ENCODE measurements at places on chromosomes 13 and 19.

GRCh38 chr19:35341565-35342225 is 6.0 kb upstream of the FFAR1 start:
- no peak for DNase-seq

- no peak for DNase-seq
Observed at GRCh38 chr19:11096210-11096841, 7.1 kb downstream of the LDLR start.

DNA sequence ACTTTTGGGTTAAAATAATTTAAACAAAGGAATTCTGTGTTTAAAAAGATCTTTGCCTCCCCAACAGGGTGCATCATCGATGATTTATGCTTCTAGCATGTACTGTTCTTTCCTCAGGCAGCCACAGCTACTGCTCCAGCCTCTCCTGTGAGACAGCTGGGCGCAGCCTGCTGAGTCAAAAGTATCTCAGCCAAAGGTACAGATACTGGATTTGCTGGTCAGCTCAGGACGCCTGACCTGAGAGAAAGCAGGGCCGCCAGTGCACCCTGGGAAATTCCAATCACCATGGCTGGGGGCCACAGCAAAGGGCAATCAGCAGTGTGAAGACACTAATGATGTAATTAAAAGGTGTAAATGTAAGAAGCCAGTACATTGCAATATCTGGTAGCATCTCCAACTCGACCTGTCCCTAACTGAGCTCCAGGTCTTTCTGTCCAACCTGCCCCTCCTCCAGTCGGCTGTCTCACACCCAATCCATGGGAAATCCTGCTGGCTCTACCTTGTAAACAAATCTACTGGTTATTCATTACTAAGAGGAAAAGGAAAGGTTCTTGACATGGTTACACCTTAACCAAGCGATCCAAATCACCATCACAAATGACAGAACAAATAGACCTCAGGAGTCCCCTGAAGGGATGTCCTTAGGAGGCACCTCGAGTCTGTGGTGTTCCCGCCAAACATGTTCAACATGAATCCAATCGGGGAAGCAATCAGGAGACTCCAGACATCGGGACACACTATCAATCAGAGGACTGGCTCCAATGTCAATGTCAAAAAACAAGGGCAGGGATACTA is 7.3 kb downstream of the OPA3 start:
- DNase-seq = no peak

- DNase-seq = no peak
Observed at GRCh38 chr13:109870696-109871370, 84.5 kb upstream of the IRS2 start.

GRCh38 chr13:75181906-75182305 is 300.1 kb downstream of the TBC1D4 start:
- no peak for DNase-seq

DNA sequence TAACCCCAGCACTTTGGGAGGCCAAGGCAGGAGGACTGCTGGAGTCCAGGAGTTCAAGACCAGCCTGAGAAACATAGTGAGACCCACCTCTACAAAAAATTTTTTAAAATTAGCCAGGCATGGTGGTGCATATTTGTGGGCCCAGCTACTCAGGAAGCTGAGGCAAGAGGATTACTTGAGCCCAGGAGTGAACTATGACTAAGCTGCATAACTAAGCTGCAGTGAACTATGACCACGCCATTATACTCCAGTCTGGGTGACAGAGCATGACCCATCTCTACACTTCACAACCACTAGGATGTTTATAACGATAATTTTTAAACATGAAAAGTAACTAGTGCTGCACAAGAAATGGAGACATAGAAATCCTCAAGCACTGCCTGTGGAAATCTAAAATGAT is 352.7 kb upstream of the SGCG start:
- no peak for DNase-seq

GRCh38 chr19:57682226-57682766 is 519 bp downstream of the ZNF551 start:
- DNase-seq = no peak

DNA sequence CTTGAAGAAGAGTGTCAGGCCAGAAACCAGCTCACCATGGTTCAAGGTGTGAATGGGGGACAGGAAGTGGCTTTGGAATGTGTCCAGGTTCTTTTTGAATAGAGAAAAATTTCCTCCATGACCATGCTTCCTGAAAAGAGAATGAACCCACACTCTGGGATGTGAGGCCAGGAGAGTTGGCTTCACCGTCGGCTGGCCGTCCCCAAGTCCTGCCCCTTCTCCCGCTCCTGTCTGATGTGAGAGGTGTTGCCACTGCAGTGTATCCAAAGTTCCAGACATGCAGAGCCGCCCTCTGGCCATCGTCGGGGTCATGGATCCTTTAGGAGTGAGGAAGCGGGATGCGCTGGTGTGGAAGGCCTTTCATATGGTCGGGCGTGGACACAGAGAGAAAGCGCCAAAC is 101.2 kb downstream of the COL4A2 start:
- no peak for DNase-seq

GRCh38 chr19:56314018-56314380 is 640 bp downstream of the ZSCAN5A start:
- DNase-seq = no peak

DNA sequence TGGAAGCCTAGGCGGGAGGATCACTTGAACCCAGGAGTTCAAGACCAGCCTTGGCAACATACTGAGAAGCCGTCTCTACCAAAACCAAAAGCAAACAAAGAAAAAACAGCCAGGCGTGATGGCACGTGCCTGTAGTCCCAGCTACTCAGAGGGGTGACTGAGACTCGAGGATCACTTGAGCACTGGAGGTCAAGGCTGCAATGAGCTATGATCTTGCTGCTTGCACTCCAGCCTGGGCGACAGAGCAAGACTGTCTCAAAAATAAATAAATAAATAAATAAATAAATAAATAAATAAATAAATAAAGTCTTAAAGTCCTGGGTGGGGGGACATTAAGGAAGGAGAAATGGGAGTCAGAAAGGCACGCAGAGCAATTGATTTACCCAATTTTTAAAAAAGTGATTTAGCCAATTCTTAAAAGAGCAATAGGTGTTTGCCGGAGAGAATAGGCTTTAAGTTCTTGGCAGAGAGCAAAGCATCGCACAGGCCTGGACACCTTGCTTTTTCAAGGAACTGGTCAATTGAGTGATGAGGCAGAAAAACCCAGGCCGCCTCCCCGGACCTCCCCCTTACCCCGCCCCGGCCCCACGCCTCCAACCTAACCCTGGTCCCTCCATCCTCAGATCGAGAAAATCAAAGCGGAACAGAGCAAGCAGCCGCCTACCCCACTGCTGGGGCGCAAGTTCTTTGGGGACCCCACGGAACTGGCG is 9.5 kb upstream of the SHKBP1 start:
- DNase-seq = no peak

DNA sequence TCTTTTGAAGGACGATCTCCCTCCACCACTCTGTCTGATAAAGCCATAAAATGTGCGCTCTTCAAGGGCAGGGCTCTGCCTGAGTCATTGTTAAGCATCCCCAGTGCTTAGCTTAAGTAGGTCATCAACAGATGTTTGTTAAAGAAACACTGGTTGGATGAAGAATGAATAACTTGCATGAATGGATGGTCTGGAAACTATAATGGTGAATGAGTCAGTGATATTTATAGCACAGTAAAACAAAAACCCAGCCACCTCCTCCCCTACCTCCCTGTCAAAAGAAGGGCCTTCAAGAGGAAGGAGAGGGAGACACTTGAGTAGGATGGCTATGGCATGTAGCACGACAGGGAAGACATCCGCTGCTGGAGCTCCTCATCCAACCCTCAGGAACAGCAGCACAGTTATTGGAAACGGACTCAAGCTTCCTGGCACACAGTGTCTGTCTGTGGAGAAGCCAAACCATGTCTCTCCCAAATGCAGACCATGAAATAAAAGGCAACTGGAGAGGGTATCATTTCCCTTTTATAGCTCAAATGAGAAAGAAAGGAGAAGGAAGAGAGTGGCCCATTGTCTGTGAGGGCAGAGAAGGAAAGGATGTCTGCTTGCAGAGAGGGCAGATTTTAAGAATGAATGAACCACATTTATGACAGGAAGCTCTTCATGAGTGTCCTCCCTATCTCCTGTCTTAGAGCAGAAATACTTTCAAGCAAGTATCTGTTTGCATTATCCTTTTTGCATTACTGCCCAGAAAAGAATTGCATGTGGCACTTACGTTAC is 183.5 kb upstream of the UBL3 start:
- no peak for DNase-seq

Measured in stimulated activated CD8-positive, alpha-beta memory T cell treated with anti-CD3 and anti-CD28 coated beads, Interleukin-4, amount 100 ng/mL, for 1 hour (primary cell).